ENCODE measurements at places on chromosomes 2 and 18. TPM values are rescaled to one million over a fixed set of nuclear protein-coding genes. Genes with fewer than 3 reads are reported as not detected.

GRCh38 chr18:58078889-58079573 lies 35.0 kb downstream of the NEDD4L start:
- no peaks in the 10 kb centered on the region for H3K36me3 ChIP-seq
- no peaks in the 10 kb centered on the region for H3K4me1 ChIP-seq
- no peak overlapping the region for H3K27ac ChIP-seq
- no peak for DNase-seq
- H3K27me3 ChIP-seq = no peaks in the 10 kb centered on the region
- no peak overlapping the region for H3K4me3 ChIP-seq

GRCh38 chr2:24353364-24353763 lies 7.0 kb downstream of the ITSN2 start:
- no peaks in the 10 kb centered on the region for H3K36me3 ChIP-seq
- no peak overlapping the region for H3K4me3 ChIP-seq
- H3K27ac ChIP-seq = no peak overlapping the region
- H3K4me1 ChIP-seq = peaks cover 51% of the 10 kb centered on the region
- DNase-seq = no peak

DNA sequence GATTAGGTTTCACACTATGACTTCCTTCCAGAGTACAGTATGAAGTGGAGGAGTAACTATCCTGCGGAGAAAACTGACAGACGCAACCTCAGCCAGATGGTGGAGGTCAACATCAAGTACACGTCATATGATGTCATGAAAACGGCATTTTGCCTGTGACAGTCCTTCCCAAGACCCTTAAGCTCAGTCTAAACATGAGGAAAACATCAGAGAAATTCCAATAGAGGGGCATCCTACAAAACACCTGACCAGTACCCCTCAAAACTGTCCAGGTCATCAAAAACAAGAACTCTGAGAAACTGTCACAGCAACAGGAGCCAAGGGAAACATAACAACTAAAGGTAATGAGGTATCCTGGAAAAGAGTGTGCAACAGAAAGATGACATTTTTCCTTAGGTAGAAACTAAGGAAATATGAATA lies 1.7 kb downstream of the RNU4ATAC start:
- H3K27me3 ChIP-seq = no peaks in the 10 kb centered on the region
- H3K4me3 ChIP-seq = no peak overlapping the region
- H3K27ac ChIP-seq = no peak overlapping the region
- H3K4me1 ChIP-seq = peaks cover 76% of the 10 kb centered on the region
- no peaks in the 10 kb centered on the region for H3K36me3 ChIP-seq

GRCh38 chr2:182559623-182560022 lies 132.8 kb upstream of the PDE1A start:
- no peak overlapping the region for H3K27ac ChIP-seq
- no peak overlapping the region for H3K4me3 ChIP-seq
- no peaks in the 10 kb centered on the region for H3K36me3 ChIP-seq
- DNase-seq = no peak

- no peak for DNase-seq
- no peak overlapping the region for H3K4me3 ChIP-seq
- H3K27me3 ChIP-seq = no peaks in the 10 kb centered on the region
- no peaks in the 10 kb centered on the region for H3K36me3 ChIP-seq
These were observed 176.1 kb upstream of the DLGAP1 start for GRCh38 chr18:4631239-4631638.

GRCh38 chr18:25825979-25826776 lies 264.2 kb downstream of the SS18 start:
- peaks cover 5% of the 10 kb centered on the region for H3K4me1 ChIP-seq
- H3K27ac ChIP-seq = no peak overlapping the region
- H3K27me3 ChIP-seq = no peaks in the 10 kb centered on the region

DNA sequence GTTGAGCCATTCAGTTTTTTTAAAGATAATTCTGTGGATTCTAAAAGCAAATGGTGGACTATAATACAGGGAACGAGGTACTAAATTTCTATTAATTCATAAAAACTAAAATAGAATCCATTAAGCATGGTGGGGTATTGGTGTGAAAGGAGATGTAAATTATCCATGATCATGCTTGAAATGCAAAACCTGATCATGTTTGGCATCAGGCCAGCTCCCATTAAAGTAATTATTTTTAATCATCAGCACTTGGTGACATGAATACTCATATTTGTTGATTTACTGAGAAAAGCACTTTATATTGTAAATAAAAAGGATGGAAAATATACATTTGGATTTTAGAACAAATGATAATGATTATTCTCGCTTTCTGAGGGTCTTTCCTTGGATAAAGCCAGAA lies 232.3 kb upstream of the MEIS1 start:
- H3K27me3 ChIP-seq = no peaks in the 10 kb centered on the region
- H3K27ac ChIP-seq = no peak overlapping the region
- no peak overlapping the region for H3K4me3 ChIP-seq
- no peaks in the 10 kb centered on the region for H3K36me3 ChIP-seq
- no peak for DNase-seq

DNA sequence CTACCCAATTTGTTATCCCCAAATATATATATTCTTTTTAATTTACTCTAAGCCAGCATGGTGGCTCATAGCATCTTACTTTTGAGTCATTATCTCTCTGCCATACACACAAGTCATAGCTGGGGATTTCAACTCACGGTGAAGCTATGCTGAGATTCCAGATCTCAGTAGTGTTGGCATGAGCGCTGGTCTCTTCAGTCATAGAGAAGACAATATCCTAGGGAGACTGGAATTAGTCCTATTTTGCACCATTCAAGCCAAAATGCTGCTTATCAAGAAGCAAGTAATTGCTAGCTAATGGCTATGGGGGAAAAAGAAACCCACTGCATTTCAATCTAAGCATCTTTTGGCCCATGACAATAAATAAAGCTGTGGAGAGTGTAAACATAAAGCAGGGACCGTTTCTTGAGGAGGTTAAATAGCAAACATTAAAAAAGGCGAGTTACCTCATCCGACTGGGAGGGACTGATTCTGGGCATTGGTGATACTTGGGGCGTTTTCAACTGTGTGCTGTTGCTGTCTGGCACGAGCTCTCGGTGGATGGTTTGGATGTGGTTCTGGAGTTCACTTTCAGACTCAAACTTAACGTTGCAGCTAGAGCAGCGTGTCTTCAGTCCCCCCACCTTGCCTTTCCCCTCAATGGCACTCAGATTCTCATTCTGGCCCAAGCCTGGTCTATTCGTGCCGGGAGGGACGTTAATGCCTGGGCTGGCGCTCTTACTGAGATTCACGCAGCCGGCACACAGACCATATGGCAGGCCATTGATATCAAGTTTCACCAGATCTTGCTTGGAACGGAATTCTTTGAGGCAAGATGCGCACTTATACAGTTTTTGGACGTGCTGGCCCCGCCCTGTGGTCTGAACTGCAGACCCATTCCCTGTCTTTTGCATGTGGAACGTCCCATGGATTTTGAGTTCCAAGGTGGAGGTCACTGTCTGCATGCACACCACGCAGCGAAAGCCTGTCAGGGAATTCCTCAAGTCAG lies 127.8 kb downstream of the ZNF521 start:
- H3K36me3 ChIP-seq = no peaks in the 10 kb centered on the region
- H3K4me1 ChIP-seq = no peaks in the 10 kb centered on the region
- H3K4me3 ChIP-seq = no peak overlapping the region
- no peak for DNase-seq

GRCh38 chr18:41870191-41870590 lies 84.8 kb upstream of the PIK3C3 start:
- DNase-seq = no peak
- no peaks in the 10 kb centered on the region for H3K36me3 ChIP-seq
- H3K4me3 ChIP-seq = no peak overlapping the region
- no peak overlapping the region for H3K27ac ChIP-seq
- H3K4me1 ChIP-seq = no peaks in the 10 kb centered on the region

GRCh38 chr18:60549338-60549960 lies 176.9 kb upstream of the MC4R start:
- DNase-seq = peak; percentile 47
- no peaks in the 10 kb centered on the region for H3K36me3 ChIP-seq
- H3K27ac ChIP-seq = no peak overlapping the region
- H3K4me1 ChIP-seq = no peaks in the 10 kb centered on the region
- no peak overlapping the region for H3K4me3 ChIP-seq

- no peak overlapping the region for H3K4me3 ChIP-seq
- H3K36me3 ChIP-seq = no peaks in the 10 kb centered on the region
- no peaks in the 10 kb centered on the region for H3K4me1 ChIP-seq
- no peaks in the 10 kb centered on the region for H3K27me3 ChIP-seq
These were observed 82.1 kb upstream of the TANK start for GRCh38 chr2:161078211-161078539.

- no peaks in the 10 kb centered on the region for H3K36me3 ChIP-seq
- H3K4me3 ChIP-seq = no peak overlapping the region
- H3K4me1 ChIP-seq = peaks cover 4% of the 10 kb centered on the region
- peak; percentile 65 for DNase-seq
- no peak overlapping the region for H3K27ac ChIP-seq
These were observed 313.8 kb downstream of the PDE11A start for GRCh38 chr2:177758591-177759371.

GRCh38 chr2:207502577-207503198 lies 27.1 kb upstream of the CREB1 start:
- H3K27me3 ChIP-seq = no peaks in the 10 kb centered on the region
- DNase-seq = no peak
- H3K27ac ChIP-seq = peak overlapping the region; percentile 38
- no peaks in the 10 kb centered on the region for H3K4me1 ChIP-seq

DNA sequence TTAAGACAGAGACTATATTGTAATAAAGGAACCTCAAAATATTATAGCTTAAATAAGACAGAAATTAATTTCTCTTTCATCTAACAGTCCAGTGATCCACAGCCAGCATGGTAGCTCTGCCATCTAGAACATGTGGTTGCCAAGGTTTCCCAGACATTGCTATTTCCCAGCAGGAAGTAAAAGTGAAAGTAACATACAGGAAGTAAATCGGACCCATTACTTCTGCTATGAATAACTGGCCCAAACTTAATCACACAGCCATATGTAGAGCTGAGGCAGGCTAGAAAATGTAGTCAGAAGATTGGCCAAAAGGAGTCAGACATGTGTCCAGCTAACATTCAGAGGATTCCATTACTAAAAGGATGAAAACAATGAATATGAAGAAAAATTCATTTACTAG lies 71.0 kb downstream of the NOL4 start:
- H3K4me1 ChIP-seq = no peaks in the 10 kb centered on the region
- no peak for DNase-seq
- no peaks in the 10 kb centered on the region for H3K36me3 ChIP-seq
- H3K27me3 ChIP-seq = peaks cover 2% of the 10 kb centered on the region

DNA sequence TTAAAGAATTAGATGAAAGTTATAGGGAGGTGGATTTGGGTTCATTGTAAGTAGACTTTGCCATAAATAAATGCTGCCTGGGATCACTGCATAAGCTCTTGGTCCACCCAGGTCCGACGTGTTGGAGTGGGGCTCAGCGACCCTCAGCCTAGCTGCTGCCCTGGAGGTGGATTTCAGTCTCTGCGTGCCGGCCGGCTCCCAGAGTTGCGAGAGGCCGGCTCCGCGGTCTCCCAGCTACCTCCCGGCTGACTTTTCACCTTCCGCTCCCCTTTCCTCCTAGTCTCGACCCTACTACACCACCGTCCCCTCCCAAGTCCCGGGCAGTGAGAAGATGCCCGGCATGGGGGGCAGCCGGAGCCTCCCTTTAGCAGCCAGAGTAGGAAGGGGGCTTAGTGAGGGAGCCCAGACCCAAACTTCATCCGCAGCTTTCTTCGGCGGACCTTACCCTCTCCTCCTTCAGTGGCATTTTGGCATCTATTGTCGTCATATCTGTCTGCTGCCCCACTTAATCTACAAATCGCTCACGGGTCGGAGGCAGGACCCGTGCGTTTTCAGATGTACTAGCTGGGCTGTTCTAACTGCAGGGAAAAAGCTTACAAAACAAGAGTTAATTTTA lies 8.1 kb downstream of the EMX1 start:
- DNase-seq = peak; percentile 8
- no peaks in the 10 kb centered on the region for H3K36me3 ChIP-seq
- peaks cover 91% of the 10 kb centered on the region for H3K27me3 ChIP-seq
- no peaks in the 10 kb centered on the region for H3K4me1 ChIP-seq
- H3K4me3 ChIP-seq = no peak overlapping the region

GRCh38 chr2:211649331-211649730 lies 889.3 kb downstream of the ERBB4 start:
- H3K4me1 ChIP-seq = no peaks in the 10 kb centered on the region
- no peaks in the 10 kb centered on the region for H3K36me3 ChIP-seq
- H3K27me3 ChIP-seq = no peaks in the 10 kb centered on the region
- no peak overlapping the region for H3K27ac ChIP-seq
- no peak overlapping the region for H3K4me3 ChIP-seq

- peaks cover 25% of the 10 kb centered on the region for H3K4me1 ChIP-seq
- H3K36me3 ChIP-seq = no peaks in the 10 kb centered on the region
- peak overlapping the region; percentile 82 for H3K27ac ChIP-seq
- DNase-seq = no peak
These were observed 26.2 kb downstream of the SH2D6 start for GRCh38 chr2:85444629-85445172.

GRCh38 chr2:121076885-121077549 lies 208.0 kb downstream of the TFCP2L1 start:
- peak; percentile 69 for DNase-seq
- no peak overlapping the region for H3K4me3 ChIP-seq
- no peaks in the 10 kb centered on the region for H3K4me1 ChIP-seq

- H3K27me3 ChIP-seq = no peaks in the 10 kb centered on the region
- H3K4me3 ChIP-seq = no peak overlapping the region
- no peak for DNase-seq
- no peaks in the 10 kb centered on the region for H3K4me1 ChIP-seq
- no peak overlapping the region for H3K27ac ChIP-seq
These were observed 48.7 kb downstream of the NETO1 start for GRCh38 chr18:72819050-72819449.

The HNRNPLL gene
- 75.1 TPM for total RNA-seq

The NGEF gene
- total RNA-seq = 72.9 TPM

The KIAA2012 gene
- not detected for total RNA-seq

The EHBP1 gene
- total RNA-seq = 48.7 TPM

The GALM gene
- 220 TPM for total RNA-seq

The PTH2R gene
- total RNA-seq = not detected

The PARD6G gene
- 2.6 TPM for total RNA-seq

The ATP8B1 gene
- 15.4 TPM for total RNA-seq

The TTN gene
- total RNA-seq = 3.1 TPM
